ENCODE measurements at places on chromosomes 5 and 9. TPM values are rescaled to one million over a fixed set of nuclear protein-coding genes. Genes with fewer than 3 reads are reported as not detected.

Gene SH3PXD2B
- 22.9 TPM for total RNA-seq

Gene GHR
- 0.97 TPM for total RNA-seq

Gene HINT2
- 25.1 TPM for total RNA-seq

Gene NKD2
- total RNA-seq, result 3.1 TPM
